ENCODE measurements at places on chromosomes 7 and 10.
A peak's percentile ranks its signal among the peaks of the same experiment; 100 is the strongest.

GRCh38 chr7:81210137-81211064 is 291.6 kb upstream of the SEMA3C start:
- no peak for DNase-seq

- DNase-seq = peak; percentile 56
These were observed 35.4 kb downstream of the JMJD1C start for GRCh38 chr10:63430091-63430998.

DNA sequence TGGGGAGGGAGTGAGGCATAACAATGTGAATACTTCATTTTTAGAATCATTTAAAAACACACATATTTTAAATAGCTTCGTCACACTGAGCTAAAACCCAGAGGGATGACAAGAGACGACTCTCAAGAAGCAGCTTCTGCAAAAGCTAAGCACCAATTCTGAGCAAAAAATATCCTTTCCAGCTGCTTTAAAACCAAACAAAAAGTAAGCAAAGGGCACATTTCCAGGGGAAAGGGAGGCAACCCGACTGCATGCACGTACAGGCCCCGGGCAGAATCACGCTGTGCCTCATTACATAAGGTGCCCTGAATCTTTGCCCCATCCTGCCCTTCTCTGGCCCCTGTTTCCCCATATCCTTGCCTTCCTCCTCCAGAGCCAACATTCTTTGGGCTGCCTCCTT is 78.4 kb downstream of the DGKI start:
- DNase-seq = no peak

GRCh38 chr7:50145226-50145625 is 52.2 kb upstream of the ZPBP start:
- DNase-seq = no peak

GRCh38 chr7:16299853-16300252 is 121.5 kb downstream of the CRPPA start:
- DNase-seq = no peak
